Spinal cord (tissue), 10 donors: ENCODE measurements at places on chromosomes 5 and 9. TPM values are rescaled to one million over a fixed set of nuclear protein-coding genes. Genes with fewer than 3 reads are reported as not detected.
A peak's percentile ranks its signal among the peaks of the same experiment; 100 is the strongest.

DNA sequence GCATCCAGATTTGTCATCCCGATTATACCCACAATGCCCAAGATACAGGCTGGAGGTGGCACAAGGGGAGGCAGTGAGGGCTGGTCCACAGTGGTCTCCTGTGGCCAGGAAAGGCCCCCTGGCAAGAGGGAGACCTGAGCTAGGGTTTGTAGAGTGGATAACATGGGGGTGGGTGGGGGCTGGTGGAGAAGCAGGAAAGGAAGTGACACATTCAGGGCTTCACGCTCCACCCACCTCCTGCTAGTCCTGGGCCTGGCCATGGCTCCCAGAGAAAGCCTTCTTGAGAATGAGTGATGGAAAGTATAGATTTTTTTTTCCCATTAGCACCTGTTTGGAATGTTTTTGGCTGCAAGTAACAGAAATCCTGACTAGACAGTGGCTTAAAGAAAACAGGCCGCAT, 81.3 kb downstream of the ANKRD33B start:
- DNase-seq, result no peak

Gene PDE8B
- total RNA-seq, result 12.7 TPM

DNA sequence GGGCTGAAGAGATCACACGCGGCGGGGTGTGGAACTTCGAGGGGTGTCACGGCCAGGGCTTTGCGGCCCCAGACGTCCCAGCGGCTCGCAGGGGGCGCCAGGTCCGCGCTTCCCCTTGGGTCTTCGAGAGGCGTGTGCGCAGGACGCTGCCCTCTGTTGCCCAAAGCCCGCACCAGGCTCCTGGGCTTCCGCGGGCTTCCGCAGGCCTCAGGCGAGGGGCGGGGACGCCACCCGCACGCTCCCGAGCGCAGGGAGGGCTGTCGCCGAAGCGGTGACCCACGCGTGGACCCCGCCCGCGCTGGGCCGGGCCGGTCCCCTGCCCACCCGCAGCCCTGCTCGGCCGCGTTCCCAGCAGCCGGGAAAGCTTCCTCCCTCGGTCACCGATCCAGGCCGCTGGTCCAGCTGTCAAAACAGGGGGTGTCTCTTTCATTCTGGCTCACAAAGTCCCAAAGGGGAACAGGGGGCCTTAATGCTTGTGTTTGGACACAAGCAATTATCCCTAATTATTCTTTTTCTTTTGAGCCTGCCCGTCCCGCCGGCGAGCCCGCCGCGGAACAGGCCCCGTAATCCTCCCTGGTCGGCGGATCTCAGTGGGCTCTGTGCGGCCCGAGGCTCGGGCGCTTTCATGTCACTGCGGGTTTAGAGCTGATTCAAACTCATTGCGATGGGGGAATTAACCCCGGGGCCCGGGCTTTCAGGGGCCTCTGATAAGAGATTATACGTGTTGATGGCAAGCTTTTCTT, 60.6 kb downstream of the TMEM174 start:
- DNase-seq, result peak; percentile 46

Gene RRAGA
- total RNA-seq, result 67.1 TPM
